ENCODE measurements at places on chromosomes 5 and 9. TPM values are rescaled to one million over a fixed set of nuclear protein-coding genes. Genes with fewer than 3 reads are reported as not detected.

DNA sequence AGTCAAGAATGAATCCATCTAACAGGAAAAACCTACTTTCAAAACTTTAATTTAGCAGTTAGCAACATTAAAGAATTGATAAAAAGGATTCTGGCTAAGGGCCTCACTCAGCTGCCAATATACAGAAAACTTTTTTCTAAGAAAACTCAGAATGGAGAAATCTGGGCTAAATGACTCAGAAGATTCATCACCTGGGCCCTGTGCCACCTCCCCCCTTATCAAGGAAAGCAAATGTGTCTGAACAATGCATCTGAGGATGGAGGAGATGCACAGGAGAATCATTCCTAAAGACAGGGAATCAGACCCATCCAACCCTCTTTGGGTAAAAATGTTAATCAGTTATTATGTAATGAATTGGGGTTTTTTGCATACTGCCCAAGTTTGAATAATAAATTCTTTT lies 592.0 kb upstream of the DMAC1 start:
- no peaks in the 10 kb centered on the region for H3K36me3 ChIP-seq
- H3K27me3 ChIP-seq = peaks cover 2% of the 10 kb centered on the region
- H3K4me3 ChIP-seq = no peak overlapping the region

GRCh38 chr5:43256261-43256966 lies 56.8 kb downstream of the HMGCS1 start:
- no peak overlapping the region for H3K4me3 ChIP-seq
- H3K27me3 ChIP-seq = peaks cover 20% of the 10 kb centered on the region
- H3K36me3 ChIP-seq = no peaks in the 10 kb centered on the region
- DNase-seq = no peak
- no peaks in the 10 kb centered on the region for H3K4me1 ChIP-seq
- no peak overlapping the region for H3K27ac ChIP-seq

GRCh38 chr9:81814401-81814793 lies 113.8 kb upstream of the SPATA31D4 start:
- no peaks in the 10 kb centered on the region for H3K27me3 ChIP-seq
- H3K4me1 ChIP-seq = peaks cover 11% of the 10 kb centered on the region
- H3K36me3 ChIP-seq = no peaks in the 10 kb centered on the region

GRCh38 chr5:2759696-2760461 lies 8.4 kb upstream of the IRX2 start:
- H3K36me3 ChIP-seq = peaks cover 2% of the 10 kb centered on the region
- no peak overlapping the region for H3K4me3 ChIP-seq
- H3K4me1 ChIP-seq = peaks cover 6% of the 10 kb centered on the region
- no peak overlapping the region for H3K27ac ChIP-seq
- H3K27me3 ChIP-seq = peaks cover 31% of the 10 kb centered on the region

Gene TMEM215
- total RNA-seq = not detected

GRCh38 chr5:103745353-103746065 lies 182.9 kb upstream of the NUDT12 start:
- no peaks in the 10 kb centered on the region for H3K36me3 ChIP-seq
- no peaks in the 10 kb centered on the region for H3K4me1 ChIP-seq
- no peak overlapping the region for H3K27ac ChIP-seq
- no peak for DNase-seq
- H3K27me3 ChIP-seq = no peaks in the 10 kb centered on the region

DNA sequence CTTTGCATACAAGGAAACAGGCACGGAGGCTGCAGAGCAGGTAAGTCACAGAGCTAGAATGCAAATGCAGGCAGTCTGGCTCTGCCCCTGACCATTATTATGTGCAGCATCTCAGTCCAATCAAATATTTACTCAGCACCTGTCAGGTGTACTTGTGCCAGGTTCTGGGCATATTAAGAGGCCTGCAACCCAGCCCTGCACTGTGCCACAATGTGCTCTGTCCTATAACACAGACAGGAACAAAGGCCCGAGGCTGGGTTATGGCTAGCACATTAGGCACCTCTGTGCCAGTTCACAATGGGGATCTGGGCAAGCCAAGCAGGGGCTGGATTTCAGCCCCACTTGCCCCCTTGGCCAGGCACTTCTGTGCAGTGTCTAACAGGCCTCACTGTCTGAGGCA lies 14.0 kb downstream of the ARL15 start:
- no peaks in the 10 kb centered on the region for H3K27me3 ChIP-seq
- H3K27ac ChIP-seq = no peak overlapping the region
- no peak overlapping the region for H3K4me3 ChIP-seq
- peaks cover 6% of the 10 kb centered on the region for H3K4me1 ChIP-seq

DNA sequence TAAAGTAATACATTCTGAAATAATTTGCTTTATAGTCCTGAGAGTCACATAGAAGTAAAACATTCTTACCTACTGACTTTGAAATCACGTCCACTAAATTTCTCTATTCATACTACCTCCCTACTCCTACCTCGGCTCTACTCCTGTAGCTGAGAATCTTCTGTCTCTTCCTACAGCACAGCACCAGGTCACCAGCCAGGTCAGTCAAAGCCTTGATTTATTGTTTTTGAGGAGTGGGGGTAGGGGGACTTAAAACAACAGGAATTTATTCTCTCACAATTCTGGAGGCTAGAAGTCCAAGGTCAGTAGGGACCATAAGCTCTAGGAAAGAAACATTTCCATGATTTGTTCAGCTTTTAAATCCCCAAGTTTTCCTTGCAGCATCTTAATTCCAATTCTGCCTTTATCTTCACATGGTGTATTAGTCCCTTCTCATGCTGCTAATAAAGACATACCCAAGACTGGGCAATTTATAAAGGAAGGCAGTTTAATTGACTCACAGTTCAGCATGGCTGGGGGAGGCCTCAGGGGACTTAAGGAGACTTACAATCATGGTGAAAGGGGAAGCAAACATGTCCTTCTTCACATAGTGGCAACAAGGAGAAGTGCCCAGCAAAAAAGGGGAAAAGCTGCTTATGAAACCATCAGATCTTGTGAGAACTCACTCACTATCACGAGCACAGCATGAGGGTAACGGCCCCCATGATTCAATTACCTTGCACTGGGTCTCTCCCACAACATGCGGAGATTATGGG lies 49.6 kb upstream of the CCNG1 start:
- H3K36me3 ChIP-seq = no peaks in the 10 kb centered on the region
- H3K27ac ChIP-seq = no peak overlapping the region
- H3K4me3 ChIP-seq = no peak overlapping the region
- no peaks in the 10 kb centered on the region for H3K27me3 ChIP-seq
- no peaks in the 10 kb centered on the region for H3K4me1 ChIP-seq

Gene GABRA6
- not detected for total RNA-seq

GRCh38 chr9:4507306-4508130 lies 17.2 kb downstream of the SLC1A1 start:
- no peaks in the 10 kb centered on the region for H3K36me3 ChIP-seq
- H3K27ac ChIP-seq = no peak overlapping the region
- H3K4me1 ChIP-seq = no peaks in the 10 kb centered on the region
